Activated CD4-positive, alpha-beta T cell treated with anti-CD3 and anti-CD28 coated beads, Interleukin-2, Interleukin-6, amounts not matched to agents 100 ng/mL and 50 ng/mL, durations not matched to agents 16 hours and 8 hours (primary cell): ENCODE measurements at places on chromosomes 13 and 19.

GRCh38 chr19:51750400-51751094 is 1.1 kb downstream of the FPR1 start:
- no peak for DNase-seq

DNA sequence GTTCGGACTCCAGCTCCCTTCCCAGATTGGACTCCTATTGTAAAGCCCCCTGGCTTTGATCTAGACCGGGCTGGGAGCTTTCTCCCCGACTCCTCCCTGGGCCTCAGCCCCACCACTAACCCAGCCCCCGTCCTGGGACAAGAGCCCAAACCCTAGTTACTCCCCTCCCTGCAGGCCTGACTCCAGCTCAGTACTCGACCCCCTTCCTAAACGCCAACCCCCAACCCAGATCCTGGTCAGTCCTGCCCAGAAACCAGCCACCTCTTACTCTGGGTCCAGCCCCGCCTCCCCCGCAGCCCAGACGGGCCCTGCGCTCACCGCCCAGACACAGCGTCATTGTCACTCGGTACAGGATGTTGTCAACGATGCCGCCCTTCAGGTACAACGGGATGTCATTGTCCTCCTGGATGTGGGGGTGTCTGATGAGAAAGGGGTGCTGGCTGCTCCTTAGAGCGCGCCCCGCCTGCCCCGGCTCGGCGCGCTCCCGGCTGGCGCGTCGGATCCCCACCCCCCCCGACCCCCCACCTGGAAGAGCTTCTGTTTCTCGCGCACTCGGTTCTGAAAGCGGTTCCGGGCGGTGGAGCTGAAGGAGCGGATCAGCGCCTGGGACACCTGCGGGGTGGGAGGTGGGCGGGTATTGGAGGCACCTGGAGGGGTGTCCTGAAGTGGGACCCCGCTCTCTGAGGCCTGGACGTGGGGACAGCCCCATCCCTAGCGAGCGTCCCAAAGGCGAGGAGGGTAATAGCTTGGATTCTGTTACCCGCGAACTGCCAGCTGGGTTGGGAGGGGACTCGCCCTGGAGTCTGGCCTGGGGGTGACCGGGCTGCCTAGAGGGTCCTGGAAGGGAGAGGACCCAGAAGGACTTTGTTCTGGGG is 866 bp downstream of the COX7A1 start:
- no peak for DNase-seq

DNA sequence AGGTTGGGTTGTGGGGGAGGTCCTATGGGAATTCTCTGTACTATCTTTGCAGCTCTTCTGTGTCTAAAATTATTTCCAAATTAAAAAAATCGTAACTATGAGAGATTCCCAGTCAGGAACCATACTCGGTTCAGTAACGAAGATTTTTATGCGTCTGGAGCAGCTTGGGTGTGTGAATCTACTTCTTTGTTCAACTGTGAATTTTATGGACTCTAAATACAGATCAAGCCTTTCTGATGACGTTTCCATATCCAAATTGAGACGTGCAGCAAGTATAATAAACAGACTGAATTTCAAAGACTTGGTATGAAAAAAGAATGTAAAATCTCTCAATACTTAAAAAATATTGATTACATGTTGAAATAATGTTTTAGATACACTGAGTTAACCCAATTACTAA is 30.9 kb downstream of the MLLT1 start:
- no peak for DNase-seq

DNA sequence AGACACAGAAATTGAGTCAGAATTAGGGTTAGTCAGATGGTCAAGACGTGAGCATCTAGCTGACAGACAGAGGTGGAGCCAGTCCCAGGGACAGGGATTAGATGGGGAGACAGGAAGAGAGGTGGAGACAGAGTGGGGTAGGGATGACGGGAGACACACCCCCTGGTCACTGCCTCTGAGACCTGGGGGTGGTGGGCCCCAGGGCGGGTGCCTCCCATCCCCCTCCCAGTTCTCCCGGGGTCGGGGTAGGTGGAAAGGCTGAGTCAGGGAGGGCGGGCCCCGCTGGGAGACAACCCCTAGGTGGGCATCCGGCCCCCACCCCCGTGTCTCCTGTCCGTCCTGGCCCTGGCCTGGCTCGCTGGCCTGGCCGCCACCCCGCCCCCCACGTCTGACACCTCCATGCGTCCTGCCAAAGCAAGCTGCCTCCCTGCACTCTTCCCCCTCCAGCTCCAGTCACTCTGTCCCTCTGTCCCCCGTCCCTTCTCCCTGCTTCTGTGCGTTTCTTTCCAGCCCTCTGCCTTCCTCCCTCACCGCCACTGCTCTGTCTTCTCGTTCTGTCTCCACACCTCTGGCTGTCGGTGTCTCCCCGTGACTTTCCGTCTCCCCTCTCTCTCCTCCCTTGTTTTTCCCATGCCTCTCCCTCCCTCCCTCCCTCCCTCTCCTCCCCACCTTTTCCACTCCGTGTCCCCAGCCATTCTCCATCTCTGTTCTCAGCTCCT is 15.1 kb downstream of the CCDC97 start:
- no peak for DNase-seq

GRCh38 chr19:42024622-42025111 is 30.6 kb upstream of the ATP1A3 start:
- no peak for DNase-seq

- DNase-seq = no peak
Observed at GRCh38 chr19:37220383-37220782, 2.4 kb downstream of the ZNF383 start.
